ENCODE measurements at places on chromosomes 16 and 17.
A peak's percentile ranks its signal among the peaks of the same experiment; 100 is the strongest.

DNA sequence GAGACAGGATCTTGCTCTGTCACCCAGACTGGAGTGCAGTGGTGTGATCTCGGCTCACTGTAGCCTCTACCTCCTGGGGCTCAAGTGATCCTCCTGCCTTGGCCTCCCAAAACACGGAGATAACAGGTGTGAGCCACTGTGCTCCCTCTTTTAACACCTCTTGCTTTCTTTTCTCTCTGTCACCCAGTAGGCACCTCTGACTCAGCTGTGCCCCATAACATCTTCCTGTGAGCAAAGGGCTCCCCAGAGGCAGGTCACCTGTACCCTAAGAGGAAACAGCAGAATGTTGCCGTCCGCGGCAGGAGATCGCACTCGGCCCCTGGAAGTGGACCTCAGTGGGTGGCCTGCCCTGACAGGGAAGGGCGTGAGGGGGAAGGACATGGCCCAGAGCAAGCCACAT, 918 bp upstream of the NLRC3 start:
- DNase-seq = no peak

GRCh38 chr16:78571898-78572358, 472.5 kb downstream of the WWOX start:
- peak; percentile 32 for DNase-seq

DNA sequence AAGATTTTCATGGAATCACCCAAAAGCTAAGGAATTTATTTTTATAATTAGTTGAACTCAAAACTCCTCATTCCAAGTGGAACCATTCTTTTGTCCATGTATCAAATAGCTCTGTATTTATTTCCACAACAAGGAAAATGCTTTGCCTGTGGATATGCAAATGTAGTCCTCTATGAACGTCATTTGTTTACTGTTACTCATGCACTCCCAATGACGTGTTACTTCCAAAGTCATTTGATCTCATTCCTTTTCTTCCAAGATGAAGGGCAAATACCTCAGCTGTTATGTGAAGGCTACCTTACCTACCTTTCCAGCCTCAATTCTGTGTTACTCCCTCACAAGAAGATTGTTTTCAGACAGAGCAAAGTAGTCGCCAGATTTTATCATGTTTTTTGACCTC, 83.7 kb downstream of the ITFG1 start:
- DNase-seq = no peak

GRCh38 chr16:69935740-69936139, 15.4 kb upstream of the CLEC18A start:
- no peak for DNase-seq

GRCh38 chr16:16008666-16009065, 59.2 kb downstream of the ABCC1 start:
- no peak for DNase-seq

- DNase-seq = no peak
Observed at GRCh38 chr17:6249732-6250131, 179.6 kb downstream of the WSCD1 start.

DNA sequence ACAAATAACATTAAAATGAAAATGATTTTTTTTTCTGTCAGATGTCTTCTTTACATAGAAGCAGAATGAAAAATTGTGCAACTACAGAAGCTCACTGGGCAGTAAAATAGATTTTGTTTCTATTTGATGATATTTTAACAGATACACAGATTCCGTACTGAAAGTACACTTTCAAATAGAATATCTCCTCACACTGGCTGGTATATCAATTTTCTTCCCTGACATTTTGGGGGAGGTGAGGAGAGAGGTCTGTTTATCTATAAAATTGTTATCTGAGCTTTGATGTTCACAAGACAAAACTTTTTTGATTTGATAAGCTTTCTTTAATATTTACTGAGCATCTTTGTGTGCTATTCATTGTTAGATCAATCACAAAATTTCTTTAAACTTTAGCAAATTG, 124.3 kb upstream of the NACA2 start:
- no peak for DNase-seq

- DNase-seq = no peak
Observed at GRCh38 chr17:42414704-42415409, 8.2 kb downstream of the CAVIN1 start.

- DNase-seq = no peak
Observed at GRCh38 chr16:13606804-13607203, 313.1 kb upstream of the ERCC4 start.

DNA sequence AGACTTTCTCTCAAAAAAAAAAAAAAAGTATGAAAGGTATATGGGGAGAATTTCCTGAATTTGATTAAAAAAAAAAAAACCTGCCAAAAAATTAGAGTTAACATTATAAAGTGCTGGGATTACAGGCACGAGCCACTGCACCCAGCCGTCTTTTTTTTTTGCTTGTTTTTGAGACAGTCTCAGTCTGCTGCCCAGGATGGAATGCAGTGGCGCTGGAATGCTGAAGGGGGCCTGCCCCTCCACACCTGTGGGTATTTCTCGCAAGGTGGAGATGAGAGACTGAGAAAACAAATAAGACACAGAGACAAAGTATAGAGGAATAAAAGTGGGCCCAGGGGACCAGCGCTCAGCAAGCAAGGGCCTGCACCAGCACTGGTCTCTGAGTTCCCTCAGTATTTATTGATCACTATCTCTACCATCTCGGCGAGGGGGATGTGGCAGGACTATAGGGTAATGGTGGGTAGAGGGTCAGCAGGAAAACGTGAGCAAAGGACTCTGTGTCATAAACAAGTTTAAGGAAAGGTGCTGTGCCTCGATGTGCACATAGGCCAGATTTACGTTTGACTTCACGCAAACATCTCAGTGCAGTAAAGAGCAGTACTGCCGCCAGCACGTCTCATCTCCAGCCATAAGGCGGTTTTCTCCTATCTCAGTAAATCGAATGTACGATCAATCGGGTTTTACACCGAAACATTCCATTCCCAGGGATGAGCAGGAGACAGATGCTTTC, 117.2 kb downstream of the GOSR1 start:
- DNase-seq = no peak

DNA sequence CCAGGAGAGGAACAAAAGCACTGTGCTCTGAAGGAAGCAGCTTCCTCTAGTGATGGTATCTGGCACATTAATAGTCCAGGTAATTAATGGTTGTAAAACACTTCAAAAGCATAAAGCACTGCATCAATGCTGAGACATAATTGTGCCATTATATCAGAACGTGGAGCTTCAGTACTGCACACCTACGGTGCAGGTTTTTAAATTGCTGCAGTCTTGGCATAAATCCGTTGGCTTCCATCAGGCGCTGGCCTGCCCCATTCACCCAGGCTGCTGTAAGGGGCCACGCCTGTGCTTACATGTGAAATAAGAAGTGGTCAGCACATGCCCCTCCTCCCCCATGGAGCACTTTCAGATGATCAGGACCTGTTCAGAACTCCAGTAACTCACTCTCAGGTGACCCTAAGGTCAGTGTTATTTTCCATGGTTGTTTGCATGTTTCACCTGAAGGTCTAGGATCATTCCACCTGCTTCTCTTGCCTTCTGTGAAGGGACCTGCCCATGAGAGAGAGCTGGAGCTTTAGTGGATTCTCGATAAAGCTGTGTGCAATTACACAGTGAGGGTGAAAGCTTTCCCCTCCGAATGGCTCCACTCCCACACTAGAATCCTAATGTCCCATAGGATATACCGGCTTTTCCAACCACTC, 345.3 kb downstream of the CA10 start:
- no peak for DNase-seq

GRCh38 chr17:30379903-30380381, 1.2 kb downstream of the CPD start:
- peak; percentile 87 for DNase-seq

DNA sequence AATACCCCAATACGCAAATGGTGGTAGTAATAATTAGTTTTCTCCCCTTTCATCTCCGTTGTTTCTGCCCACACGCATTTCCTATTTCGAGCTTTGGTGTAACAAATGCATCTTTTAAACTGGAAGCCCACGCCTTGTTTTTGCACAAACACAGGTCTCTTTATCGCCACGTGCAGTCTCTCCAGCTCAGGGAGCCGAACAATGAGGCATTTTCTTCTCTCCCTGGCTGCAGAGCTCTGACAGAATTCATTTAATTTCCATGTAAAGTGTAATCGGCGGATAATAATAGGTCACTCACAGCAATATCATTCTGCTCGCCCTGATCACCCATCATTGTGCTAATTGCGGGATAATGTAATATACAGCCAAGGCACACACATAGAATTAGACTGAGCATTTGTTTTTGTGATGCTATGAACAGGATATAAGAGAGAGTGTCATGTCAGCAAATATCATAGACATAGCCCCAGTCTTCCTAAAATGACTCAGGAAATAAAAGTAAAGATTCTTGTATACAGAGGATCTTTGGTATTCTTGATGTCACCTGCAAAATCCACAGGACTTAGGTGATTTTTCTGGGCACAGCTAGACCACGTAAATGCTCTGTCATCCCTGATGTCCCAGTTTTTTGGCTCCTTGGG, 452.6 kb upstream of the CDH11 start:
- DNase-seq = no peak

DNA sequence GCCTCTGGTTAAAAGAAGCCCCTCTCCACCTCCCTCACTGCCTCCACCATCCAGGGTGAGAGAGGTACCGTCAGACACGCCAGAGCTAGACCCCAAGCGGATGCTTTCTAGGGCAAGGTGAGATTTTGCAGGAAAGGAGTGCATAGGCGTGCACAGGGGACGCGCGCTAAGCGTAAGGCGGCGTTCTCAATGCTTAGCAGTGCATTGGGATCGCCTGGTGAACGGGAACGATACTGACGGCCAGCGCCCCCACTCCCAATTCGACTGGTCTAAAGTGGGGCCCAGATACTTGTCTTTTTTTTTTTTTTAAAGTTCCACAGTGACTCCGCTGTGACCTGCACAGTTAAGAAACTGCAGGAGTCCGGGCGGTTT, 57.9 kb upstream of the CREBBP start:
- DNase-seq = no peak

GRCh38 chr16:2468725-2469398, 2.2 kb upstream of the NTN3 start:
- DNase-seq = no peak

GRCh38 chr17:58191241-58191896, 1.2 kb upstream of the EPX start:
- DNase-seq = no peak

GRCh38 chr16:69404275-69404805, 18.5 kb upstream of the TERF2 start:
- DNase-seq = no peak

- peak; percentile 8 for DNase-seq
Observed at GRCh38 chr16:35391328-35391727, 1931.9 kb downstream of the TP53TG3F start.

Measured in inflammatory macrophage treated with lipopolysaccharide for 4 hours (primary cell).